ENCODE measurements at places on chromosomes 7 and 10.

DNA sequence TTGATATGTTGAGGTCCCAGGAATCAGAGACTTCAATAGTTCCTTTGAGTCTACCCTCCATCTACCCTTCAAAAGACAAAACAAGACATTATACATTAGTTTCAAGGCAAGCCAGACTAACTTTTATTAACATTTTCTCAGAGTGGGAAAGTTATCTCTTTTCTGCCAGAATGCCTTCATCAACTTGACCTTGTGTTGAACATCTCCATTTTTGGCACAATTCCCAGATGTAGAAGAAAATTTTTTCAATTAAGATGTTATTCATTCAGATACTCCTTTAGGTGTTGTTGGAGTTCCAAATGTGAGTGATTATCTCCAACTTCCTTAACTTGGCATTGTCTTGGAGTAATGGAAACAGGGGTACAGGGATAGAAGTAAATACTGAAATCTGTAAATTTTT is 59.1 kb downstream of the NRF1 start:
- no peak for DNase-seq

DNA sequence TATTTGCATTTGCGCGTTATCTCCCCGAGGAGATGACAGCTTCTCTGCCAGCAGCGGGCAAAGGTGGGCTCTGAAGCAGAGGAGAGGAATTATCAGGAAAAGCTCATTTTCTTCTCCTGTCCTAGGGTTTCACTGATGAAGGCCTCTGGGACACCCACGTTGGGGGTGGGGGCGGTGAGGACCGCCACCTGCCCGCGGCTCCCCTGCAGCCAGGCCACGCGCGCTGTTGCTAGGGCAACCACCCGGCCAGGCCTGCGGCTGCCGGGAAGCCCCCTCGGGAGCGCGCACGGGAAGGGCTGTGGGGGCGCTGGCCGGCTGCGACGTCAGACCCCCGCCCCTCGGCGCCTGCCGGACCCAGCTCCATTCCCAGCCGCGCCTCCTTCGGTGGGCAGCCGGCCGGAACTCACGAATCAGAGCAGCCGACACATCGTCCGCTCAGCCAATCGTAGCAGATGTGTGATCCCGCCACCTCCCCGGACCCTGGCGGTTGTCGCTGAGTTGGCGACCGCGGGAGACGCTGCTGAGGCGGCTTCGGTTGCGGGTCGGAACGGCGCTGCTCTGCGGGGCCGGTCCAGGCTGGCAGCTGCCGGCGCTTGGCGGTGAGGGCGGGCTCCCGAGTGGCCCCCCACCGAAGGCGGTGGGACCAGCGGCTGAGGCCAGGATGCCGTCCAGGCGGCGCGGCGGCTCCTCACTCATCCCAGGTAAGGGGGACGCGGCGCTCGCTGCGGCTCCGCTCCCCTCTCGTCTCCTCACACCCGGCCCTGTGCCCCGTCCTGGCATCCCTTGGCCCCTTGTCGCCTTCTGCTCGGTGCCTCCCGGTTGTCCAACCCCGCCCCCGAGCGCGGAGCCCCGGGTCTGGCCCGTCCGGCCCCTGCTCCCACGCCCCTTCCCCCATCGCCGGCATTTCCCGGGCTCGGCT is at the start of gene TPST1:
Gene TPST1, plus strand, starts transcription at position 513 of the 919 bp plus-strand sequence. CDS start 35,092 bp downstream, outside the sequence.
- peak; percentile 63 for DNase-seq

DNA sequence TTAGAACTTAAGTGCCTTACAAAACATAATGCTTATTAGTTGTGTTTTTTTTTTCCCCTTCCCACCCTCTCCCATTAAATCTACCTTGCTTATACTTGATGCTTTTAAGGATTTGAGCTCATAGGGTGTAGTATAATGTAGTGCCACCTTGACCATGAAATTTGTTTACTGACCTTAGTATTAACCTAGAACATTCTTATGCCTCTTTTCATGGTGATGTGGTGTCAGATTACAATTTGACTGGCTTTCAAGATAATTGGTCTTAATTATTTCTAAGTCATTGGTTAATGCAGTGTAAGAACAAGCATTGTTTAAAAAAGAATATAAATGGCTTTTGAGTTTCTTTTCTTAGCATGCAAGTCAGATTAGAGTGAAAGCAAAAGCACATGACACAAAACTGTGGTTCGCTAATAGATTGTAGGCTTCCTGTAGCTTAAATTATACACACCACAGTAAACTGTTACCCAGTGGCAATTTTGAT is 61.8 kb downstream of the ADD3 start:
- no peak for DNase-seq

DNA sequence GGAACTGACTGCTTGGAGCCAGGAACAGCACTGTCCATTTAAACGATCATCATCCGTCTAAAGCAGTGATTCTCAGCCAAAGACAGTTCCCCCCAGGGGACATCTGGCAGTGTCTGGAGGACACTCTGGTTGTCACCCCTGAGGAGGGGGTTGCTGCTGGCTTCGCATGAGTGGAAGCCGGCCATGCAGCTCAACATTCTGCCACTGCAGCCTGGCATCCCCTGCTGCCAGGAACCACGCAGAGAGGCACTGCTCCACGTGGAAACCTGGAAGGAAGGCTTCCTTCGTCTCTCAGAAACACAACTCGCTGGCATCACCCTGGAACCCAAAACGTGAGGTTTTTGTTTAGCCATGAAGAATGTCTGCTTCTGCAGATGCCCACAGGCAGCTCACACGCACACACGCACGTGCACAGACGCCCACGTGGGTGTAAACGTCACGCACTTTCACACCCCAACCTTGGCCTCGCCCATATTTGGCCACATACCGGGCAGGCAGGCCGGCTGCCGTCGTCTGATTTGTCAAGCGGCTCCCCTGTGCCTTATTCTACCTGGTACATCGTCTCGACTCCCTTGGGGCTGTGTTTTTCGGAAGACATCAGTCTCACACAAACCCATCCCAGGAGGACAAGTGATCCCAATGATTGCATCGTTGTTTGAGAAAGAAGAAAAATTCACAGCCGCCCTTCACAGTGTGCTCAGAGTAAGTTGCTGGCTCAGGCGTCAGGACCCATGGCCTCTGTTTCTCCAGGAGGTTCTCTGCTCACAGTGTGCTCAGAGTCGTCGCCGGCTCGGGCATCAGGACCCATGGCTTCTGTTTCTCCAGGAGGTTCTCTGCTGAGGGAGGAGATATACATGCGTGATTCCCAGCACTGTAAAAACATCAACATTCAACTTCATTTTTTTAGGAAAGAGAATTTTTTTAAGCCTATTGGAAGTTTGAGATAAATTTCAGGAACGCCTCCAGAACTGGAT is 127.2 kb upstream of the PPP2R2D start:
- no peak for DNase-seq

DNA sequence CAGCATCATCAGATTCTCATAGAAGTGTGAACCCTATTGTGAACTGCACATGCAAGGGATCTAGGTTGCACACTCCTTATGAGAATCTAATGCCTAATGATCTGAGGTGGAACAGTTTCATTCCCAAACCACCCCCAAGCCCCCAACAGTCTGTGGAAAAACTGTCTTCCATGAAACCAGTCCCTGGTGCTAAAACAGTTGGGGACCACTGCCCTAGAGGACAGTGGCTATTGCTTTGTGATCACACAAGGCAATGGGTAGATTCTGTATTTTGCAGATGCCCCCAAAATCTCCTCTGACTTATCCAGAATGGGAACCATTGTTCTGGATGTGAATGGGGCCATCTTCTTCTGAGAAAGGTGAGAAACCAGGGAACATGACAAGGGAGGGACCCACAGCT is 31.1 kb upstream of the HPS1 start:
- DNase-seq = no peak

- DNase-seq = peak; percentile 45
Observed at GRCh38 chr10:123241391-123242141, 87.4 kb downstream of the BUB3 start.

GRCh38 chr10:104336821-104337467 is 1.3 kb downstream of the ITPRIP start:
- no peak for DNase-seq

GRCh38 chr7:98137134-98137825 is 30.6 kb downstream of the LMTK2 start:
- no peak for DNase-seq

DNA sequence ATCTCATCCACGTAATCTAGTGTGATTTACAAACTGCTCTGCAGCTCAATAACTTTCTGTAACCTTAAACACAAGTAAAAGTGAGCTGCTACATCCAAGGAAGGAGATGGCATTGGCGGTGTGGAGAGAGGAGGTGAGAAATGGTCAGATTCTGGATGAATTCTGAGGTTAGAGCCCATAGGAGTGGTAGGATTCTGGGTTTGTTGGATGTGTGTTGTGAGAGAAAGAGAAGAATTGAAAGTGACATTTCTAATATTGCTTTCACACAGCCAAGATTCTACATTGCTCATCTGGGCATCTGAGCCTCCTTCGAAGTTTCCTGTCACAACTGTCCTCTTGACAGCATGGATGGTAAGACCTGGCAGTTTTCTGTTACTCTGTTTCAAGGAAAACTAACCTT is 2.5 kb downstream of the MCM10 start:
- DNase-seq = no peak

- DNase-seq = no peak
Observed at GRCh38 chr7:136685501-136686173, 182.8 kb upstream of the CHRM2 start.

DNA sequence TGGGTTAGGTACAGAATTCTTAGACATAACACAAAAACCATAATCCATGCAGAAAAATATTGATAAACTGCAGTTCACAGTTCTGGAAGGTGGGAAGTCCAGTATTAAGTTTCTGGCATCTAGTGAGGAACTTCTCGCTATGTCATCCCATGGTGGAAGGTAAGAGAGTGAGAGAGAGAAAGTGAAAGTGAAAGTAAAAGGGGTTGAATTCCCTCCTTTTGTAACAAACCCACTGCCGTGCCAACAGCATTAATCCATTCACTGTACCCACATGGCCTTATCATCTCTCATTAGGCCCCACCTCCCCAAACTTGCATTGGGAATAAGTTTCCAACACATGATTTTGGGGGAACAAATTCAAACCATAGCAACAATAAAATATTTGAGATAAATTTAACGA is 17.1 kb downstream of the ZNF485 start:
- no peak for DNase-seq

DNA sequence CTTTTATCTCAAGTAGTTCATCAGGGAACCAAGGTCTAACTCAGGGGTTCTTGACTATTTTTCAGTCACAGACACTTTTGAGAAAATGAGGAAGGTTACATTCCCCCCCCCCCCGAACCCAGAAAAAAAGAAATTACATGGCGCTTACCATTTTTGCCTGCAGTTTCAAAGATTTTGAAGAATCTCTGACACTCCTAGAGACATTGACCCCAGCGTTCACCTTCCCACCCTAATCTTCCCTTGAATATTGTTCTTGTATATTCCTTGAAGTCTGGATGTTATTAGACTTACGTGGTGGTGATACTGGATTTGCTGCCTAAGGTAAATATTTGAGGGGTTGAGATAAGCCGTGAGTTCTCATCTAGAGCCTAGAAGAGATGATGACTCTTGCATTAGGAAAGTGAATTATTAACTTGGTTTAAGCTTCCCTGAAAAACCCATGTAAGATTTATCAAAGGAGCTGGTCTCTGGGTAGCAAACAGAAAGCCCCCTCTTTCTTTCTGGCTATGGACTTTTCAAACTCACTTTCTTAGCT is 245.7 kb upstream of the FOXK1 start:
- no peak for DNase-seq

DNA sequence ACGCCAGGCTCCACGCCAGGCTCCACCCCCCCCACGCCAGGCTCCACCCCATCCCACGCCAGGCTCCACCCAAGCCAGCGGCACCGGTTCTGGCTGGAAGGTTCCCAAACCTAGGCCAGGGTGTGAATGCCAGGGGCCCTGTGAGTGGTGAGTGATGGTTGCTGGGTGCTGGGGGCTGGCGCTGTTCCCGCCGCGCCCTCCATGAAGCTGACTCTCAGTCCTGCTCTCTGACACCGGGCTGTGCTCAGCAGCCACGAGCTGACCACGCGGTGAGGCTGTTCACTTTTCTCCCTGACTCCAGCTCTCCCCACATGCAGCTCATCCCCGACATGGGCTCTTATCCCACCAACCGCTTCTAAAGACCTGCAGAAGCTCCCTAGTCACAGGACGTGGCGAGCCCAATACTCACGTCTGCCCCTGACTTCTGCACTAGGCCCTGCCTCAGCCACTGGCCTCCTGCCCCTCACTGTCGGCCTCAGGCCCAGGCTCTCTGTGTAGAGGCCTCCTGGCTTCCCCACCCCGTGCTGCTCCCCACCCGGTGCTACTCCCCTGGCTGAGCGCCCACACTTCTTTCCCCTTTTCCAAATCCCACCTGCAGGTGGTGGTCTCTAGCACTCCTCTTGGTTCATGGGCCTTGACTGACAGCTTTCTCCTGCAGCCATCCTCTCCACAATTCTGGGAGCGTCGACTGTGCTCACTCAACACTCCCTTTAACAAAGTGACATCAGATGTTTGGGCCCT is 603.0 kb downstream of the PTPRN2 start:
- DNase-seq = no peak

Data from T-helper 1 cell (primary cell).